ENCODE measurements at places on chromosomes 7 and 10. TPM values are rescaled to one million over a fixed set of nuclear protein-coding genes. Genes with fewer than 3 reads are reported as not detected.

GRCh38 chr7:47215049-47215448 lies 366.9 kb downstream of the TNS3 start:
- H3K27me3 ChIP-seq, result no peaks in the 10 kb centered on the region
- H3K4me3 ChIP-seq, result no peak overlapping the region
- H3K36me3 ChIP-seq, result no peaks in the 10 kb centered on the region
- no peaks in the 10 kb centered on the region for H3K4me1 ChIP-seq
- no peak for DNase-seq

GRCh38 chr7:138752518-138753149 lies 45.2 kb upstream of the TMEM213 start:
- H3K27ac ChIP-seq, result peak overlapping the region; percentile 66
- no peaks in the 10 kb centered on the region for H3K36me3 ChIP-seq
- DNase-seq, result peak; percentile 98
- no peak overlapping the region for H3K4me3 ChIP-seq
- H3K27me3 ChIP-seq, result no peaks in the 10 kb centered on the region
- H3K4me1 ChIP-seq, result peaks cover 40% of the 10 kb centered on the region

DNA sequence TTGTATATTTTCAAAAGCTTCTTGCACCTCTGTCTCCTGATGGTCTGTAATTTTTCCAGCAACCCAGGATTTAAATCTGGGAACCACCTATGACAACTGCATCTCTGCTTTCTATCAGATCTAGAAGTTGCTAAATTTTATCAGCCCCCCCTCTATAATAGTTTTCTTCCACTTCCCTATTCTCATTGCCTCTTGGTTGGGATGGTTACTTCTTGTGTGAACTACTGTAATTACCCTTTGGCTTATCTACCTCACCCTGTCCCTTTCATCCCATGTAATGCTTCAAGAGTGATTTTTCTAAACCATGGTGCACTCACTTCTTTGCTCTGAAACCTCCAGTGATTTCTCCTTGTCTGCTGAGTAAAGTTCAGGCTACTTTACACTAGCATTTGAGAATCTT lies 92.3 kb downstream of the BMPR1A start:
- no peak overlapping the region for H3K27ac ChIP-seq
- H3K4me1 ChIP-seq, result no peaks in the 10 kb centered on the region
- H3K36me3 ChIP-seq, result no peaks in the 10 kb centered on the region
- DNase-seq, result no peak
- H3K4me3 ChIP-seq, result no peak overlapping the region

KBTBD2 gene
- total RNA-seq, result 161 TPM

- H3K27ac ChIP-seq, result no peak overlapping the region
- no peak for DNase-seq
- H3K4me1 ChIP-seq, result no peaks in the 10 kb centered on the region
- H3K36me3 ChIP-seq, result no peaks in the 10 kb centered on the region
Observed at GRCh38 chr10:33352175-33352574, 17.7 kb upstream of the NRP1 start.

VIPR2 gene
- total RNA-seq, result 4.9 TPM

GRCh38 chr10:132452216-132452650 lies 55.2 kb downstream of the PWWP2B start:
- peaks cover 49% of the 10 kb centered on the region for H3K4me1 ChIP-seq
- no peak overlapping the region for H3K4me3 ChIP-seq
- no peaks in the 10 kb centered on the region for H3K27me3 ChIP-seq
- H3K36me3 ChIP-seq, result no peaks in the 10 kb centered on the region

- peaks cover 10% of the 10 kb centered on the region for H3K36me3 ChIP-seq
- H3K27me3 ChIP-seq, result no peaks in the 10 kb centered on the region
- no peak overlapping the region for H3K4me3 ChIP-seq
Observed at GRCh38 chr7:92622030-92622429, 31.8 kb upstream of the FAM133B start.

DNA sequence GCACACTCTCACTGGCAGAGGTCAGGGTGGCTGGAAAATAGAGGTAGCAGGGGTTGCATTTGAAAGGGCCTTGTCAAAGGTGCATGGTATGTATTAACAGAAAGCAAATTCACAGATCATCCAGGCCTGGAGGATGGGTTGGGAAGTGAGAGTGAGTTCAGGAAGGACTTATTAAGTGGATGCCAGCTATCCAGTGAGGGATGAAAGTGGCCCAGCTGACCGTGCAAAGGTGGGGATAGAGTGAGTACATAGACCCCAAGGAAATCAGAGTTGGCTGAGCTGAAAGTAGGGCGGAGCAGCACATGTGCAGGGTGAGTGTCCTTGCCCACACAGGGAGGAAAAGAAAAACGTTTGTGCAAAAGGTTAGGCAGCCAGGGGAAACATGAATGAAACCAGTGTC lies 58.1 kb downstream of the HECW1 start:
- no peaks in the 10 kb centered on the region for H3K36me3 ChIP-seq
- H3K27ac ChIP-seq, result no peak overlapping the region
- no peaks in the 10 kb centered on the region for H3K27me3 ChIP-seq
- H3K4me3 ChIP-seq, result no peak overlapping the region

DNA sequence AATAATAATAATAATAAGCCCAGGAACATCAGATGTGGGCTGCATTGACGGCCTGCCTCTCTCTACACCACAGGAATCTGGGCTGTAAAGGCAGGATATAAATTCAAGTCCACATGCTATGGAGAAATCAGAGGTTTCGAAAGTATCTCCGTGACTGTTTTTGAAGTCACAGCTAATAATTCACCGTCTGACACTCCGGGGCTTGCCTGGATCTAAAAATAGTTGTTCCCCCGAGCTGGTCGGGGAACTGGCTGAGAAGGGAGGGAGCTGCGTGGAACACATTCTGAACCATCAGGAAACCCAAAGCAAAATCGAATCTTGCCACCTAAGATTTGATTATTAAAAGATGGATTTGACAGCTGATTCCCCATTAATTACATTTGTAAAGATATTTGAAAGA lies 35.4 kb downstream of the KLF6 start:
- no peak for DNase-seq
- H3K27me3 ChIP-seq, result no peaks in the 10 kb centered on the region
- H3K4me1 ChIP-seq, result peaks cover 8% of the 10 kb centered on the region
- H3K36me3 ChIP-seq, result no peaks in the 10 kb centered on the region

GRCh38 chr7:83085299-83085698 lies 77.4 kb downstream of the PCLO start:
- H3K4me3 ChIP-seq, result no peak overlapping the region
- H3K27me3 ChIP-seq, result no peaks in the 10 kb centered on the region
- no peaks in the 10 kb centered on the region for H3K4me1 ChIP-seq
- no peak overlapping the region for H3K27ac ChIP-seq
- no peak for DNase-seq
- H3K36me3 ChIP-seq, result no peaks in the 10 kb centered on the region

DNA sequence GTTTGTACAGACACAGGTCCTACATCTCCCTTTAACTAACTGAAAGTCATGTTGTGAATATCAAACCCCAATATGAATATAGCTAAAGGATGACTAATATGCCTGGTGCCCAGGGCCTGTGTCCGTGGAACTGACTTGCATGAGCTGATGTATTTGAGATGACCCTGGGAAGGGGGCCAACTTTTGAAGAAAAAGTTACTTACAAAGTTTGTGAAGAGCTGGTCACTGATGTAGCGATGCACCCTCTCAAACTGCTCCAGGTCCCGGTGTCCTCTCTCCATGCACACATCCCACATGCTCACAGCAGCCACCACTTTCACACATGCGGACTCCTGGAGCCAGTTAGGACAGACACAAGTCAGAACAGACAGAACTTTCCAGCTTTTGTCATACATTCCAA lies 106.2 kb downstream of the ABCC2 start:
- no peaks in the 10 kb centered on the region for H3K27me3 ChIP-seq
- peaks cover 24% of the 10 kb centered on the region for H3K36me3 ChIP-seq
- no peak overlapping the region for H3K4me3 ChIP-seq
- no peak overlapping the region for H3K27ac ChIP-seq

DNA sequence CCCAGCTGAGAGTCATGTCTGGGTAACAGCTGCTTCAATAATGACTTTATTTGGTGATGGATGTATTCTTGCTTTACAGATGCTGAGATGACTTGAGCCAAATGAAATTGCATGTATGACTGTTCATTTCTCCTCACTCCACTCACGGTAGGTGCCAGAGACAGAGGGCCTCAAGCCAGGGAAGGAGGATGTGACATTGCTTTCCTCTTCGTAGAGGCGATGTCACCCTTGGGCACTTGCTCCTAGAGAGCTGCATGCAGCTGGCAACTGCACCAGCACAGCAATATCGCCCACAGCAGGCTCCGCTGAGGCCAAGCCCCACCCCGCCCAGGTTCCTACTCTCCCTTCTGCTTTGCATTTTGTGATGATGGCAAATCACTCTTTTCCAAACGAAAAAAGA lies 116.6 kb upstream of the AOAH start:
- no peak for DNase-seq
- no peaks in the 10 kb centered on the region for H3K27me3 ChIP-seq
- H3K36me3 ChIP-seq, result no peaks in the 10 kb centered on the region
- H3K27ac ChIP-seq, result no peak overlapping the region
- H3K4me1 ChIP-seq, result no peaks in the 10 kb centered on the region

GPR15LG gene
- not detected for total RNA-seq

RGR gene
- total RNA-seq, result not detected

SRRM3 gene
- total RNA-seq, result not detected

GRCh38 chr10:79398642-79399041 lies 46.8 kb downstream of the ZCCHC24 start:
- no peak overlapping the region for H3K27ac ChIP-seq
- H3K4me1 ChIP-seq, result peaks cover 6% of the 10 kb centered on the region
- DNase-seq, result no peak
- no peaks in the 10 kb centered on the region for H3K36me3 ChIP-seq
- H3K4me3 ChIP-seq, result no peak overlapping the region
- no peaks in the 10 kb centered on the region for H3K27me3 ChIP-seq

- DNase-seq, result no peak
- H3K27me3 ChIP-seq, result peaks cover 15% of the 10 kb centered on the region
- peaks cover 10% of the 10 kb centered on the region for H3K4me1 ChIP-seq
- no peak overlapping the region for H3K4me3 ChIP-seq
Observed at GRCh38 chr10:117212176-117212575, 14.9 kb downstream of the KCNK18 start.

DNA sequence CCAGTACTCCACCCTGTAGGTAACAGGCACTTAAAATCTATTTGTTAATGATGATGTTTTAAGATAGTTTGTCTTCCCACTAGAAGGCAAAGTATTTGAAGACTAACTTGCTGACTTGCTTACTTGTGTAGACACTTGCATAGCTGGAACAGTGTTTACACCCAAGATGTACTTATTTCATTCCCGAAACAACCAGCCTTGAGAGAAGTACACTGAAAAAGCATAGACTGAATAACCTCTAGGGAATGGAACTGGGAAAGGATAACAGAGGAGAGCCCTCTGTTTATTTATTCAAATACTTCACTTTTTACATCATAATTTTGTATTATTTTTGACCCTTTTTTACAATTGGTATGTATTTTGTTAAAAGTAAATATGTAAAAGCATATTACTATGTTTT lies 33.1 kb upstream of the TMEM26 start:
- H3K36me3 ChIP-seq, result no peaks in the 10 kb centered on the region
- no peaks in the 10 kb centered on the region for H3K27me3 ChIP-seq
- H3K27ac ChIP-seq, result no peak overlapping the region
- DNase-seq, result no peak

- H3K27me3 ChIP-seq, result peaks cover 3% of the 10 kb centered on the region
- no peaks in the 10 kb centered on the region for H3K36me3 ChIP-seq
- H3K27ac ChIP-seq, result no peak overlapping the region
Observed at GRCh38 chr10:103501186-103501585, 7.7 kb downstream of the NEURL1 start.

DNA sequence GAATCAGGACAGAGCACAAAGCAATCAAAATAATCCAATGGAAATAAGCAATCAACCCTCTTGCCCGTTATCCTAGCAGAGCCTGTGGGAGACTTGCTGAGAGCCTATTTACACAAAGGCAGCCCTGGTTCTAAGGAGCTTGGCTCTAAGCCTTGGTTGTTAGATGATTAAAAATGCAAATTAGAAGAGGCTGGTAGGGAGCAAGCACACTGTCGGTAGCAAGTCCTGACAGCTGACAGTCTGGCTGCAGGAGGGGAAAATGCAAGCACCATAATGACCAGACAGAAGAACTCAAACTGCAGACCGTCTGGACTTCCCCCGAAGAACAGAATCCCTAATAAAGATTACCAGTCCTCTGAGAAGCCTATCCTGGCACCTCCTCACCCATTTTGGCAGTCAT lies 131.8 kb upstream of the CTTNBP2 start:
- no peaks in the 10 kb centered on the region for H3K27me3 ChIP-seq
- no peaks in the 10 kb centered on the region for H3K36me3 ChIP-seq
- H3K4me1 ChIP-seq, result no peaks in the 10 kb centered on the region

MRM2 gene
- total RNA-seq, result 12.0 TPM

GRCh38 chr10:114266521-114266920 lies 27.5 kb downstream of the VWA2 start:
- H3K4me1 ChIP-seq, result no peaks in the 10 kb centered on the region
- H3K36me3 ChIP-seq, result no peaks in the 10 kb centered on the region
- no peaks in the 10 kb centered on the region for H3K27me3 ChIP-seq
- no peak for DNase-seq
- no peak overlapping the region for H3K27ac ChIP-seq

GRCh38 chr7:16399265-16399831 lies 22.0 kb downstream of the CRPPA start:
- H3K36me3 ChIP-seq, result no peaks in the 10 kb centered on the region
- H3K4me3 ChIP-seq, result no peak overlapping the region
- no peaks in the 10 kb centered on the region for H3K4me1 ChIP-seq
- no peaks in the 10 kb centered on the region for H3K27me3 ChIP-seq

DNA sequence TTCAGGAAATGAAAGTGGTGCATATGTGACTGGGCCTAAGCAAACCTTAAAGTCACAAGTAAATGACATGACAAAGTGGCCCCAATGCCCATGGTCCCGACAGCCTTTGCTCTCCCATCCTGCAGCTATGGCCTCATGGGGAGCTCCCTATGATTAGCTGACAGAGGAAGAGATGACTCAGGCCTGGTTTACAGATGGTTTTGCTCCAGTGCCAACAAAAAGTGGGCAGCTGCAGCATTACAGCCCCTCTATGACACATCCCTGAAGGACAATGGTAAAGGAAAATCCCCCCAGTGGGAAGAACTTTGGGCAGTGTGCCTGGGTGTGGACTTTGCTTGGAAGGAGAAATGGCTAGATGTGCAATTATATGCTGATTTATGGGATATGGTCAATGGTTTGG lies 105.1 kb upstream of the ADCY1 start:
- H3K36me3 ChIP-seq, result no peaks in the 10 kb centered on the region
- H3K4me1 ChIP-seq, result no peaks in the 10 kb centered on the region
- no peak overlapping the region for H3K4me3 ChIP-seq
- no peak overlapping the region for H3K27ac ChIP-seq

- H3K27me3 ChIP-seq, result no peaks in the 10 kb centered on the region
- no peak overlapping the region for H3K4me3 ChIP-seq
- DNase-seq, result no peak
- H3K4me1 ChIP-seq, result peaks cover 26% of the 10 kb centered on the region
- no peaks in the 10 kb centered on the region for H3K36me3 ChIP-seq
Observed at GRCh38 chr7:139725077-139725476, 52.7 kb downstream of the HIPK2 start.

GRCh38 chr10:61852261-61852660 lies 49.2 kb upstream of the ARID5B start:
- no peaks in the 10 kb centered on the region for H3K36me3 ChIP-seq
- H3K27ac ChIP-seq, result no peak overlapping the region
- no peak overlapping the region for H3K4me3 ChIP-seq
- no peaks in the 10 kb centered on the region for H3K4me1 ChIP-seq

JAKMIP3 gene
- 0.19 TPM for total RNA-seq

RTKN2 gene
- total RNA-seq, result 0.61 TPM
